Osteoblast (primary cell): ENCODE measurements at places on chromosomes 2 and 18. TPM values are rescaled to one million over a fixed set of nuclear protein-coding genes. Genes with fewer than 3 reads are reported as not detected.

DNA sequence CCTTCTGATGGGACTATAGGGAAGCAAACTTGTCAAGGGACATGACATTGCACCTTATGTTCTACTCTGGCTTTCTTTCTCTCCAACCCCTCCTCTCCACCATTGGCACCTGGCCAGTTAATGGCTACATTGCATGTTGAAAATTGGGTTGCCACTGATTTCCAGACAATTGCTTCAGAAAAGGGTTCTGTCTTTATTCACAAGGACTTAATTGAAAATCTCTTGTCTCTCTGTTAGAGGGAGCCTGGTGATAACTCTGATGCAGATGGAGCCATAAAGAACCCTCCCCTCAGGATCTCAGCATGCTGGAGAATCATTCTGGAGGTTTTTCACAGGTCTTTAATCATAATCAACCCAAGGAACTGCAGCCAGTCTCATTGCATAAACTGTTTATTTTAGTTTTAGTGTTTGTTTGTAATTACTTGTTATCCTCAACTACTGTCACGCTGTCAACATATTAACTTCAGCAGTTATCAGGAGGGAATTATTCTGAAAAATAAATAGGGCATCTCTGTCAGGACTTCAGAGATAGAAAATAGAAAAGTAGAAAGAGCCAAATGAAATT is 316.8 kb downstream of the RIT2 start:
- no peak overlapping the region for H3K4me3 ChIP-seq
- H3K36me3 ChIP-seq, result no peaks in the 10 kb centered on the region
- no peak for DNase-seq
- no peak overlapping the region for H3K27ac ChIP-seq
- no peaks in the 10 kb centered on the region for H3K4me1 ChIP-seq

DNA sequence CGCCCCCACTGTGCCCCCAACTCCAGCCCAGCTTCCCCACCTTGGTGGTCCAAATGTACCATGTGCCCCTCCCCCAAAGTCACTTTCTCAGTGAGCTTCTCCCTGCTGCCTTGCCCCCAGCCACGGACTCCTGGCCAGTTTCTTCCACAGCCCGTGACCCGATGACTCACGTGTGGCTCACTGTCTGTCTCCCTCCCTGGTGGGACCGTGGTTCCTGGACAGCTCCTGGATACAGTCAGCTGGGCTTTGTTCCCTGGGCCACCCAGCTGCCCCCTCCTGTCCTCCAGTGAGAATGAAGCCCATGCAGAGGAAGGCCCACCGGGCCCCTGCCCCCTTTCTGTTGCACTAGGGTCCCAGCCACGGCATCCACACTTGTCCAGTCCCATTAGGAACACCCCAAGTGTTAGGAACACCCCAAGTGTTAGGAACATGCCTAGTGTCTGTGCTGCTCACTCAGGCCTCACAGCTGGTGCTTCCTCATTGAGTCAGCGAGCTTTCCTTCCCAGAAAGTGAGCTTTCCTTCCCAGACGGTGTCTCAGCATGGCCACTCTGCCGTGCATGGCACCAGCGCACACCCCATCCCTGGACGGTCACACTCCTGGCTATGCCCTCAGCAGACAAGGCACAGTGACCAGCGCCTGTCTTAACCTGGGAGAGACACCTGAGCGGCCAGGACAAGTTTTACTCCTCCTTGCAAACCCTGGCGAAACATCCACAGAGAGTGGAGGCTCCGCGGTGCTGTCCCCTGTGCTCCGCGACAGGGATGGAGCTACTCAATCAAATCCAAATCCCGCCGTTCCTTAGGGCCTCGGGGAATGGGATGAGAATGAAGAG is 44.8 kb upstream of the CTDP1 start:
- H3K27me3 ChIP-seq, result peaks cover 4% of the 10 kb centered on the region
- H3K4me1 ChIP-seq, result peaks cover 3% of the 10 kb centered on the region
- H3K27ac ChIP-seq, result no peak overlapping the region
- no peak overlapping the region for H3K4me3 ChIP-seq

SLC4A3 gene
- total RNA-seq, result 2.5 and 3.8 TPM in 2 replicates

DNA sequence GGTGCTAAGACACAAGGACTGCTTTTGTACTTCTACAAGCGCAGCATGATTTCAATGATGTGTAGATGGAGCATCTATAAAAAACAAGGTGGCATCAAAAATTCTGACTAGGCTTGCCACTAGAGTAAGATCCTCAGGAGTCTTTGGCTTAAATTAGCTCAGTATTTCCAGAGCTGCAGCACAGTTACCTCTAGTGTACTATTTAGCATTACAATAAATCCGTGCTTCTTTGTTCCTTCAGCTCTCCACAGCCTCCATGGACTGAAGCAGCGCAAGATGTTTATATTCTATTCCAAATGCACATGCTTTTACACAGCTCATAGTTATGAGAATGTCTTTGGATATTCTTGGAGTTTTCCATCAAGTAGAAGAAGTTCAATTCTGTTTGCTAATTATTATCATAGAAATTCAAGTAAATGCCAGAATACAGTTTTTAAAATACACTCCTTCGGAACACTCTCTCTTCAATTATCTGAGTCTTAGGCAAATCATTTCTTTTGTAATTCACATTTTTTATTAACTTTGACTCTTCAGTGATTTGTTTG is 1133.0 kb upstream of the LRRTM1 start:
- no peak overlapping the region for H3K27ac ChIP-seq
- H3K36me3 ChIP-seq, result no peaks in the 10 kb centered on the region
- no peak for DNase-seq
- no peaks in the 10 kb centered on the region for H3K4me1 ChIP-seq
- no peak overlapping the region for H3K4me3 ChIP-seq

GRCh38 chr2:16167870-16168426 is 227.6 kb downstream of the MYCN start:
- no peaks in the 10 kb centered on the region for H3K36me3 ChIP-seq
- no peaks in the 10 kb centered on the region for H3K27me3 ChIP-seq
- H3K27ac ChIP-seq, result no peak overlapping the region
- H3K4me1 ChIP-seq, result no peaks in the 10 kb centered on the region
- no peak overlapping the region for H3K4me3 ChIP-seq

ITGA6 gene
- 6.5 and 9.0 TPM in 2 replicates for total RNA-seq

- no peaks in the 10 kb centered on the region for H3K27me3 ChIP-seq
- H3K36me3 ChIP-seq, result no peaks in the 10 kb centered on the region
- H3K27ac ChIP-seq, result no peak overlapping the region
- H3K4me3 ChIP-seq, result no peak overlapping the region
- no peak for DNase-seq
Observed at GRCh38 chr2:39497082-39497801, 60.2 kb upstream of the MAP4K3 start.

- H3K27me3 ChIP-seq, result no peaks in the 10 kb centered on the region
- no peak overlapping the region for H3K27ac ChIP-seq
Observed at GRCh38 chr2:154193246-154193645, 321.5 kb downstream of the GALNT13 start.

- H3K4me1 ChIP-seq, result peaks cover 41% of the 10 kb centered on the region
- H3K27me3 ChIP-seq, result peaks cover 10% of the 10 kb centered on the region
- no peak for DNase-seq
- H3K36me3 ChIP-seq, result no peaks in the 10 kb centered on the region
- no peak overlapping the region for H3K4me3 ChIP-seq
Observed at GRCh38 chr2:236658974-236659757, 89.5 kb downstream of the ACKR3 start.
